ENCODE measurements at places on chromosomes 12 and 14.

GRCh38 chr12:57452937-57453509 is 2.1 kb upstream of the INHBE start:
- H3K4me3 ChIP-seq = no peak overlapping the region
- H3K36me3 ChIP-seq = no peaks in the 10 kb centered on the region

DNA sequence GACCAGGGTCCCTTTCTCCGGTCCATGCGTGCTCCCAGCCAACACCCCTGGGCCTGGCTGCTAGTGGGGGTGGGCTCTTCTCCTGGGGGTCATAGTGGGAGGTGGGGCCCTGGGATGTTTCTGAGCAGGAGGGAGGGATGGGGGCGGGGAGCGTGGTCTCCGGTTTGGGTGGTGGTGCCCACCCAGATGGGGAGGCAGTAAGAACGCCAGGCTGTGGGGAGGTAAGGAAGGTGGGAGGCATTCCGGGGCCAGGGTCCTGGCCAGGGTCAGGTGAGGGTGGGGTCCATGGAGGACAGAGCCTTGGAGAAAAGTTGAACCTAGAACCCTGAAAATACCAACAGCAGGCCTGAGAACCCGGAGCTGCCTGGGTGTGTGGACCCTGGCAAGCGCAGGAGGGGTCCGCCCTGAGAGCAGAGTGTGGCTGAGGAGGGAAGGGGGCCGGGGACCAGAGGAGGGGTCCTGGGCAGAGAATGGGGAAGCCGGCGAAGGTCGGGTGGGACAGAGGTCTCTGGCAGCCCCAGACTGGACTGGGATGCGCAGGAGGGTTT is 5.7 kb downstream of the CRIP2 start:
- no peak overlapping the region for H3K4me3 ChIP-seq
- peaks cover 88% of the 10 kb centered on the region for H3K4me1 ChIP-seq
- H3K27me3 ChIP-seq = peaks cover 18% of the 10 kb centered on the region
- H3K36me3 ChIP-seq = no peaks in the 10 kb centered on the region

DNA sequence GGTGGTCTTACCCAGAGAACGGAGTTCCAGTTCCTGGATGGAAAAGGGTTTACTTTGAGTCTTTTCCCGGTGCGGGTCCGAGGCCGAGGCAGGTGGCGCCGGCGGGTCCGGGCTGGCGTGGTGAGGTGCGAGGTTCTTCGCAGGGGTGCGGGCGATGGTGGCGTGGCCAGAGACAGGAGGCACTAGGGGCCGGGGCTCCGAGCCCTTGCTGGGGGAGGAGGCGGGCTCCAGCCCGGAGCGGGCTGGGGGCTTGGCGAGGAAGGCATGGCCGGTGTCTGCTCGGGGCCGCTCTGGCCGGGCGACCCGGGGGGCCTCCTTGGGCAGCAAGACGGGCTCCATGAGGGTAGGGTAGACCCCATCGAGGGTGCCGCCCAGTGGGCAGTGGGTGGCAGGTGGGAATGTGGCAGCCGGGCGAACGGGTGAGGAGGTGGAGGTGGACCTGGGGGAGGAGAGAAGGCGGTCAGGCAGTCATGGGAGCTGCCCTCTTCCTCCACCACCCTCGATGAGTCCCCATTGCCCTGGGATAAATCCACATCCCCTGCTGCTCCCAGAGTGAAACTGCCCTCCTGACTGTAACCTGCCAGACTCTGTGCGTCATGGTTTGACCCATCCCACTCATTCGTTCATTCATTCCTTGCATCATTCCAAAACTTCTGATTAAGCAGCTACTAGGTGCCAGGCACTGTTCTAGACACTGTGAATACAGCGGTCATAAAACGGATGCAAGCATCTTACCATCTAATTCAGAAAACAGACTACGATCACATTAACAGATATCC is 42.0 kb downstream of the RFLNA start:
- H3K36me3 ChIP-seq = peaks cover 42% of the 10 kb centered on the region
- H3K4me3 ChIP-seq = no peak overlapping the region
- no peaks in the 10 kb centered on the region for H3K4me1 ChIP-seq
- H3K27ac ChIP-seq = no peak overlapping the region
- DNase-seq = no peak

GRCh38 chr12:5177096-5177495 is 133.4 kb downstream of the KCNA5 start:
- no peak for DNase-seq
- H3K36me3 ChIP-seq = no peaks in the 10 kb centered on the region
- H3K27ac ChIP-seq = no peak overlapping the region
- no peaks in the 10 kb centered on the region for H3K27me3 ChIP-seq
- no peak overlapping the region for H3K4me3 ChIP-seq

DNA sequence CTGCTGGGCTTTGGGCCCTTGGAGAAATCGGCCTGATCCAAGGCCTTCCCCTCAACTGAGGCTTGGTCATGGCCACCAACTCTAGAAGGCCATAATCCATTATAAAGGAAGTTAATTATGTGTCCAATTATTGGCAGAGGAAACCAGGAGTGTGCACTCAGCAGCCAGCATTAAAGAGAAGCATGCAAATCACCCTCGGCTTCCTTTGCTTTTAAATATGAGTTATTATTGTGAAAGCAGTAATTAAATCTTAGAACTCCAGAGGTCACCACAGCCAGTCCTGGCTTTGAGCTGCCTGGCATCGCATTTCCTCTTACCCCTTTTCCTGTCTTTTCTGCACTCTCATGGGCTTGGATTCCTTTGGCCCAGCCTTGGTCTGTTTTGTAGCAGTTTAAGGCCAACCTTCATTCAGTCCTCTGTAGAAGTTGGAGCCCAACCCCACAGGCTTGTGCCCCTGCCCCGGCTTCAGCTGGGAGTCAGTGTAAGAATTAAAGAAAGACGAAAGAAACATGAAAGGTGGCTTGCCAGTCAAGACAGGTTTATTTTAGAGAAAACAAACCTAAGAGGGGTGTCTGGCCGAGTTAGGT is 14.7 kb upstream of the KRT86 start:
- no peak overlapping the region for H3K4me3 ChIP-seq
- no peak for DNase-seq
- no peak overlapping the region for H3K27ac ChIP-seq
- H3K4me1 ChIP-seq = peaks cover 3% of the 10 kb centered on the region

- no peak overlapping the region for H3K27ac ChIP-seq
- H3K27me3 ChIP-seq = no peaks in the 10 kb centered on the region
- no peak for DNase-seq
- H3K36me3 ChIP-seq = no peaks in the 10 kb centered on the region
- H3K4me3 ChIP-seq = no peak overlapping the region
Observed at GRCh38 chr14:57259672-57260071, 9.0 kb downstream of the EXOC5 start.

DNA sequence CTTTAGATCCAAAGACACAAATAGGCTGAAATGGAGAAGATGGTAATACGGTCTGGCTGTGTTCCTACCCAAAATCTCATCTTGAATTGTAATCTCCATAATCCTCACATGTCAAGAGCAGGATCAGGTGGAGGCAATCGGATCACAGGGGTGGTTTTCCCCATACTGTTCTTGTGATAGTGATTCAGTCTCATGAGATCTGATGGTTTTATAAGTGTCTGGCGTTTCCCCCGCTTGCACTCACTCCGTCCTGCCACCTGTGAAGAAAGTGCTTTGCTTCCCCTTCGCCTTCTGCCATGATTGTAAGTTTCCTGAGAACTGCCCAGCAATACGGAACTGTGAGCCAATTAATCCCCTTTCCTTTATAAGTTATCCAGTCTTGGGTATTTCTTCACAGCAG is 1795.5 kb upstream of the FLRT2 start:
- no peak overlapping the region for H3K4me3 ChIP-seq
- no peaks in the 10 kb centered on the region for H3K27me3 ChIP-seq
- H3K36me3 ChIP-seq = no peaks in the 10 kb centered on the region
- no peaks in the 10 kb centered on the region for H3K4me1 ChIP-seq
- DNase-seq = no peak
- no peak overlapping the region for H3K27ac ChIP-seq
